Breast epithelium (tissue), 4 donors: ENCODE measurements at places on chromosomes 7 and 10. TPM values are rescaled to one million over a fixed set of nuclear protein-coding genes. Genes with fewer than 3 reads are reported as not detected.

The MAGI2 gene
- 22.7 TPM for total RNA-seq

The TRA2A gene
- 40.3 TPM for total RNA-seq

The HTR7 gene
- 0.66 TPM for total RNA-seq

The PRKAR2B gene
- 64.1 TPM for total RNA-seq

The RBM33 gene
- total RNA-seq: 34.9 TPM

The GPR85 gene
- total RNA-seq: 0.29 TPM

The LBX1 gene
- total RNA-seq: not detected

DNA sequence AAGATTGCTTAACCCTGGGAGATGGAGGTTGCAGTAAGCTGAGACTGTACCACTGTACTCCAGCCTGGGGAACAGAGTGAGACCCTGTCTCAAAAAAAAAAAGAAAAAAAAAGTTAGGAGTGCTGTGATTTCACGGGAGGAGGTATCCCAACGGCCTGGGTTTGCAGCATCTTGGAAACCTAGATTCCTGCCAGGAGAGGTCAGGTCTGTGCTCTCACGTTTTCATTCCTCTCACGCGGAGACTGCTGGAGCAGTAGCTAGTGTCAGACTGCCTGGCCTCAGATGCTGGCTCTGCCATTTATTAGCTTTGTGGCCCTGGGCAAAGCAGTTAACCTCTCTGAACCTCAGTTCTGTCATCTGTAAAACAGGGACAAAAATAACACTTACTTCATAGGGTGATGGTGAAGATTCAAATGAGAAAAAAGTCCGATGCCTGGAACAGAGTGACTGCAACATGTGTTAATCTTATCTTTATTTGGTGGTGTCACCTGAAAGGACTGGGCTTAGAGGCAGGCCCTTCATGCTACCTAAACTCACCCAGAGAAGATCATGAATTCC, 94.9 kb downstream of the GAD2 start:
- H3K4me3 ChIP-seq: no peak overlapping the region
- H3K27ac ChIP-seq: no peak overlapping the region
- no peaks in the 10 kb centered on the region for H3K4me1 ChIP-seq
- no peak for DNase-seq
- H3K36me3 ChIP-seq: no peaks in the 10 kb centered on the region

- peak overlapping the region; percentile 19 for H3K4me3 ChIP-seq
- DNase-seq: no peak
- H3K36me3 ChIP-seq: no peaks in the 10 kb centered on the region
- H3K4me1 ChIP-seq: no peaks in the 10 kb centered on the region
- H3K27me3 ChIP-seq: no peaks in the 10 kb centered on the region
Observed at GRCh38 chr10:42488416-42488815, 150.0 kb downstream of the ZNF33B start.

GRCh38 chr7:69768986-69769595, 170.8 kb downstream of the AUTS2 start:
- no peak overlapping the region for H3K4me3 ChIP-seq
- H3K27me3 ChIP-seq: no peaks in the 10 kb centered on the region
- H3K36me3 ChIP-seq: no peaks in the 10 kb centered on the region
- no peaks in the 10 kb centered on the region for H3K4me1 ChIP-seq
- H3K27ac ChIP-seq: no peak overlapping the region
- no peak for DNase-seq

DNA sequence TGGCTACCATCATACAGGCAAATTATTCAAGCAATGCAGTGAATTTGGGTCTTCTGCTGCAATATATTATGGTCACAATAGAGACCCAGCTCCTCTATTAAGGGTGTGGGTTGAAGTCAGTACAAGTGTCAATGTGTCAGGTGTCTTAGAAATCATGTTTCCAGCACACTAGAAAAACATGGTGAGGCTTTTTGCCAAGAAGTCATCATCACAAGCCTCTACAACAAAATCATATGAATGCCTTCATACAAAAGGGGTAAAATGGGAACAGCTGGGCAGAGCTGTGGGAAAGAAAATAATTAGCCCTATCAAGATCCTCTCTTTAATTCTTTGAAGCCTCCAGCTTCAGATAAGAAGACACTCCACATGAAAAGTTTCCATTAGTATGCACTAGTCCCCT, 37.2 kb downstream of the FAM13C start:
- H3K36me3 ChIP-seq: no peaks in the 10 kb centered on the region
- no peak overlapping the region for H3K27ac ChIP-seq
- no peak for DNase-seq
- no peaks in the 10 kb centered on the region for H3K4me1 ChIP-seq

GRCh38 chr7:107501593-107501992, 31.7 kb downstream of the GPR22 start:
- H3K36me3 ChIP-seq: no peaks in the 10 kb centered on the region
- H3K4me3 ChIP-seq: no peak overlapping the region
- DNase-seq: no peak
- H3K27me3 ChIP-seq: no peaks in the 10 kb centered on the region

- DNase-seq: no peak
- H3K27me3 ChIP-seq: no peaks in the 10 kb centered on the region
Observed at GRCh38 chr7:93150200-93150835, 2.1 kb upstream of the SAMD9L start.

DNA sequence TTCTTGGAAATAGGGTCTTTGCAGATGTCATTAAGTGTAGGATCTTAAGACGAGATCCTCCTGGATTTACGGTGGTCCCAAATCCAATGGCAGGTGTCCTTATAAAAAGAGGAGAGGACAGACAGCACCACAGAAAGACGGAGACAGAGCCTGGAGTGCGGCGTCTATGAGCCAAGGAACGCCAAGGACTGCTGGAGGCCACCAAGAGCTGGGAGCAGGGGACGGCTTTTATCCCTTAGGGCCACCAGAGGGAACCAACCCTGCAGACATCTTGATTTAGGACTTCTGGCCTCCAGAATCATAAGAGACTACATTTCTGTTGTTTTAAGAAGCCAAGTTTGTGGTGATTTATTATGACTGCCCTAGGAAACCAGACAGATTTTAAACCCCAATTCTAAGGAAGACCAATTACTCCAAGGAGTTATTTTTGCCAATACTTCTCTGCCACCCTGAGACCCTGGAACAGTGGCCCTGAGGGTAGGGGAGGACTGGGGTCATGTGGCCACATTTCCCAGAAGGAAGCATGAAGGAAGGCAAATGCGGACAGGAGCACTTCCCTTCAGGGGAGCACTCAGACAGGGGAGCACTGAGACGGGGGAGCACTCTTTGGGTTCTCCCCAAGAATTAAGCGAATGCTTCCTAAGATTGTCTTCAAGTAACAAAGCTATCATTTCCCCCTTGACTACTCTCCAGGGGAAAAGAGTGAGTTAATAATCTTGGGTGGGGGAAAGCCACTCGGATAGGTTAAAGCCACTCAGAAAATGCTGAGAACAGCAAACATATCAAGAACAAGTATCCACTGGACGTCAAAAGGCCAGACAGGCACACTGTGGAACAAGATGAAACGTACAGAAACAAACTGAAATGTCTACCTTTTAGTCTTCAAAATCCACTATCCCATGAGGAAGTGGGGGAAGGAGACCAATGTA, 67.5 kb downstream of the CHST15 start:
- H3K4me3 ChIP-seq: no peak overlapping the region
- H3K27ac ChIP-seq: no peak overlapping the region
- no peak for DNase-seq
- H3K4me1 ChIP-seq: no peaks in the 10 kb centered on the region

DNA sequence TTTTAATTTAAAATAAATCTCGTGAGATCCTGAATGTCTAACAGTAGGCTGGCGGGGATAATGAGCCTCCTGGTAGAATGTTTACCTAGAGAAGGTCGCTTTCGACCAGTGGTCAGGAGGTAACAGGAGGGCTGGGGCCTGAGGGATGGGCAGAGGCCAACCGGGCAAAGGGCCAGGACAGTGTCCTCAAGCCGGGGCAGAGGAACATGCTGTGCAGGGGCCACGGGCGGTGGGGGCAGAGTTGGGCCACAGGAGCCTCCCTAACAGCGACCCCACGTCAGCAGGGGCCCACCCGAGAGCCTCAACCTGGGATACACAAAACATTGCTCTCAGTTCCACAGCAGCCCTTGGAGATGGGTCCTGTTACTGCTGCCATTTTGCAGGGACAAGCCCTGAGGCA, 14.5 kb downstream of the CFAP46 start:
- H3K36me3 ChIP-seq: no peaks in the 10 kb centered on the region
- no peak overlapping the region for H3K27ac ChIP-seq
- H3K27me3 ChIP-seq: no peaks in the 10 kb centered on the region
- no peak overlapping the region for H3K4me3 ChIP-seq
- DNase-seq: no peak
- H3K4me1 ChIP-seq: no peaks in the 10 kb centered on the region
